Epithelial cell of proximal tubule (primary cell): ENCODE measurements at places on chromosomes 7 and 10. TPM values are rescaled to one million over a fixed set of nuclear protein-coding genes. Genes with fewer than 3 reads are reported as not detected.

The CDK14 gene
- 5.3 and 6.4 TPM in 2 replicates for total RNA-seq

- DNase-seq: peak; percentile 76
Observed at GRCh38 chr7:12199363-12199762, 11.7 kb upstream of the TMEM106B start.

DNA sequence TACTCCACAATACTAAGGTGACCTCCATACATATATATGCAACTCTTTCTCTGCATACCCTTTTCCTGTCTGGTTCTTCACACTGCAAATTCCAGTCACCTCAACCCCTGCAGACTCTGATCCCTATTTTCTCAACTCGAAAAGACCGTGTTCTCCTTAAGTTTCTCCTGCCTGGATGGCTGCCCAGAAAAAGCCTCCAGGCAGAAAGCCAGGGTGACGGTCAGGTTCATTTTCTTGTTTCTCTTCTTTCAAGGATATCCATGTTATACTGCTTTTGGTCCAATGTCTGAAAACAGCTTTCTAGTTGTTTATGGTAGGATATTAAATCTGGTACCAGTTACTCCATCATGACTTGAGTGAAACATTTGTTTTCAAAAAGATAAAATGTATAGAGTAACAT, 267.8 kb upstream of the MYO3A start:
- DNase-seq: no peak

DNA sequence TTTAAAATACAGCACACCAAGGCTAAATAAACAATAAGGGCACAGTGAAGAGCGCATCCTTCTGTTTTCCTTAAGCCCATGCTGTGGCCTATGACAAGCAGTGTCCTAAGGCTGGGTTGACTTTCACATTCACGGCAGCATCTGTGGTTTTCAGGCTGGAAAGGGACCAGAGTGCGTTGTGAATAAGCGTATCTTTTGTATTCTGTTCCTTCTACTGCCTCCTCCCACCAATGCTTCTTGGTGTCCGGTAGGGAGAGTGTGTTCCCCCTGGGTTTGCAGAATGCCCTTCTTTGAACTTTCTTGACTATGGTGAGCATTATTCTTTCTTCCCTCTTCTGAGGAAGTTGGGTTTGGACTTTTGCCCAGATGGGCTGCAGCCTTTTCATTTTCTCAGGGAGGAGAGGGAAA, 73.6 kb downstream of the ABCA13 start:
- no peak for DNase-seq

The CCDC126 gene
- total RNA-seq: 9.9 and 13.4 TPM in 2 replicates

- DNase-seq: no peak
Observed at GRCh38 chr7:142906643-142907042, 21.1 kb upstream of the TRPV6 start.

DNA sequence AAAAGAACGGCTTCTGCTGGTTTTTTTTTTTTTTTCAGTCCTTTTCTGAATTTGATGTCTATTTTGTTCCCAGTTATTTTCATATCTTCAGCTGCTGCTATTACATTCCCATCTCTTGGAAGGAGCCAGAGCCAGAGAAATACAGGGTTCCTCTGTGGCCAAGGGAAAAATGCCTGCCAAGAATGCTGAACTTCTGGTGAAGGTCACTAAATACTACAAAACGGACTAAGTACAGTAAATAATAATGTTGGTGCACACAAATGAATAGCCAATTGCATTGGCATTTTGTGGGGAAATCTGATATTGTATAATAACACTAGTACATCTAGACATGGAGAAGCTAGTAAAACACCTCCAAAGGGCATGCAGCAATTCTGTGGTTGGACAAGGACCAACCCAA, 56.3 kb upstream of the ZEB1 start:
- no peak for DNase-seq

The MEIG1 gene
- total RNA-seq: not detected in 2 replicates

- no peak for DNase-seq
Observed at GRCh38 chr7:372932-373791, 83.2 kb downstream of the FOXL3 start.

The TAS2R5 gene
- 0.35 TPM in 1 of 2 replicates, not detected in the other for total RNA-seq

DNA sequence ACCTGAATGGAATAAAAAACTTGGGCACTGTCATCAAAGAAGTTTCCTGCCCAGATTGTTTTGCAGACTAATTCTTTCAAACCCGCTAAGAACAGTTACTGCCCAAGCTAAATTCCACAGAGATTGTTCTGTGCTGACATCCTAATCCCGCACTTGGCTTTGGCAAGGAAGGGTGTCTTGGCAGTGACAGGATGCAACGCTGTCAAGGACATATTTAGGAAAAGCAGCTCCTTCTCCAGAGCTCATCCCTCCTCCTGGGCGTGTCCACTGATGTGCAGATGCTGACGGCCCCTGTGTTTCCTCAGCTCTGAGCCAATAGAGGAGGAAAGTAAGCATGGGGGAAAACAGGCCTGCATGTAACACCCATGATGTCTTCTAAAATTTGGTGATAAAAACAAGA, 74.2 kb downstream of the EEPD1 start:
- no peak for DNase-seq

The CHAT gene
- not detected in 2 replicates for total RNA-seq
